ENCODE measurements at places on chromosomes 1 and 21. TPM values are rescaled to one million over a fixed set of nuclear protein-coding genes. Genes with fewer than 3 reads are reported as not detected.

GRCh38 chr1:219201656-219202055 lies 28.0 kb downstream of the LYPLAL1 start:
- DNase-seq = no peak

Gene CD5L
- total RNA-seq = not detected

Gene HSPB7
- total RNA-seq = not detected

DNA sequence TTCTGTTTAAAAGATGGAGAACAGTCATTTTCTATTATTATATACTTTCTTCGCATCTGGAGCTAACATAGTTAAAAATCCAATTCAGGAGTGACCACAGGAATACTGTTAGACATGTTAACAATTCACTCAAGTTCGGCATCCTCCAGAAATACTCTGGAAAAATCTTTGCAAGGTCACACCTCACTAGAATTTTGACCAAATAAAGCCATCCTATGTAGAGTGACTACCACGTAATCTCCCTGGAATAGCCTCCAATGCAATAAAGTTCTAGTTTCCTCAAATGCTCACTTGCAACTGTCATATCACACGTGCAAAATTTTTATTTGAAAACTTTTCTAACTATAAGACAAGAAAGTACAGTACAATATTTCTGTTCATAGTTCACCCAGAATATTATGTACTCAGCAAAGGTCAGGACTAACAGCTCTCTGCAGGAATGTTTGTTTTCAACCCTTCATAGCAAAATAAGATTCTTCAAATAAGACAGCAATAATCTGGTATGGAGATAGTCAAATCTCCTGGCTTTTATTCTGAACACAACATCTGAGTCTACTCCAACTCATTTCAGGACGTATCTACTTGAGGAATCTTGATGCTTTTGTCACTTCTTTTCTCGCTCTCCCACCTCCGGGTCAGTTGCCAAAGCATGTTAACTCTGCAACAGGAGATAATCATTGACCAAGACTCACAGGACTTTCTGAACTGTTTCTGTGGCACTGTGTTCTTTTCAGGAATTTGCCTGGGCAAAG lies 82.6 kb downstream of the GDAP2 start:
- DNase-seq = no peak

DNA sequence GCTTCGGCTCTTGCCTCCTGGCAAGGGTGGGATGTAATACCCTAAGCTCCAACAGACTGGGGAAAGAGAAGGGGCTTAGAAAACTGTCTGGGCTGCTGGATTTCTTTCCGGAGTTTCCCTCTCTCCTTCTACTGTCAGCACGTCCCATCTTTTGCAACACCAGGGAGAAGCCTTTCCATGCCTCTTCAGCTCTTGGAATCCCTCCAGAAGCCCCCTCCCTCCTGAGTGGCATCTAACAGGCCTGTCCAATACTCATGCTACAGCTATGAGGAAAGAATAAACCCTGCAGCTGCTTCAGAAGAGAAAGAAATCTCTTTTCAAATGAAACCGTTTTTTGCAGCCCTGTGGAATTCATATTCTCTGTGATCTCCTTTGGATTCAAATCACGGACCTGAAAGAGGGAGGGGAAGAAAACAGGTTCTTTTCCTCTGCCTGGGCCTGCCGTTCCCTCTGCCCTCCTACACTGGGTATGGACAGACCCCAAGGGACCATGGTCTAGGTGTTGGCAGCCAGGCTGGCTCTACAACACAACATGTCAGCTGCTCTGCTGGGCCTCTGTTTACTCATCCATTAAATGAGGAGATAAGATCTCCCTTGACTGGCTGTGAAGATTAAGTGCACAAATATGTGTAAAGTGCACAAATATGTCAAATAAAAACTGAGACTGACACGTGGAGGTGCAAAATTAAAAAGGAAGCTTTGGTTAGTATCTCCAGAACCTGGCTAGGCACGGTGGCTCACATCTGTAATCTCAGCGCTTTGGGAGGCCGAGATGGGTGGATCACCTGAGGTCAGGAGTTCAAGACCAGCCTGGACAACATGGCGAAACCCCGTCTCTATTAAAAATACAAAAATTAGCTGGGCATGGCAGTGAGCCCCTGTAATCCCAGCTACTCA lies 6.0 kb upstream of the CAPN2 start:
- DNase-seq = no peak

Gene CR1L
- not detected for total RNA-seq

Gene EFNA3
- 1.9 TPM for total RNA-seq

- no peak for DNase-seq
These were observed 90.0 kb upstream of the COL6A1 start for GRCh38 chr21:45891388-45892155.

Gene EDARADD
- total RNA-seq = not detected

Gene IRF6
- 24.3 TPM for total RNA-seq

Gene DISP1
- total RNA-seq = 2.1 TPM

DNA sequence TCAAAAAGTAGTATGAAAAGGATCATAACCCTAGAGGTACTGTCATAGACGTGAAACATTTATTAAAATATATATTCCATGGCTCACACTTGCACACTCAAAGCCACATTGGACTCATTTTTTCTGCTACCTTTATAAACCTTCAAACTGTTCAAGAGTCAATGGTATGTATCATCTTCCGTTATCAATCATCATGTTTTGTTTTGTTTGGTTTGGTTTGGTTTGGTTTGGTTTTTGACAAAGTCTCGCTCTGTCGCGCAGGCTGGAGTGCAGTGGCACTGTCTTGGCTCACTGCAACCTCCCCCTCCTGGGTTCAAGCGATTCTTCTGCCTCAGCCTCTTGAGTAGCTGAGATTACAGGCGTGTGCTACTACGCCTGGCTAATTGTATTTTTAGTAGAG lies 1.8 kb downstream of the IFNAR2 start:
- no peak for DNase-seq

Gene LCE1A
- not detected for total RNA-seq

DNA sequence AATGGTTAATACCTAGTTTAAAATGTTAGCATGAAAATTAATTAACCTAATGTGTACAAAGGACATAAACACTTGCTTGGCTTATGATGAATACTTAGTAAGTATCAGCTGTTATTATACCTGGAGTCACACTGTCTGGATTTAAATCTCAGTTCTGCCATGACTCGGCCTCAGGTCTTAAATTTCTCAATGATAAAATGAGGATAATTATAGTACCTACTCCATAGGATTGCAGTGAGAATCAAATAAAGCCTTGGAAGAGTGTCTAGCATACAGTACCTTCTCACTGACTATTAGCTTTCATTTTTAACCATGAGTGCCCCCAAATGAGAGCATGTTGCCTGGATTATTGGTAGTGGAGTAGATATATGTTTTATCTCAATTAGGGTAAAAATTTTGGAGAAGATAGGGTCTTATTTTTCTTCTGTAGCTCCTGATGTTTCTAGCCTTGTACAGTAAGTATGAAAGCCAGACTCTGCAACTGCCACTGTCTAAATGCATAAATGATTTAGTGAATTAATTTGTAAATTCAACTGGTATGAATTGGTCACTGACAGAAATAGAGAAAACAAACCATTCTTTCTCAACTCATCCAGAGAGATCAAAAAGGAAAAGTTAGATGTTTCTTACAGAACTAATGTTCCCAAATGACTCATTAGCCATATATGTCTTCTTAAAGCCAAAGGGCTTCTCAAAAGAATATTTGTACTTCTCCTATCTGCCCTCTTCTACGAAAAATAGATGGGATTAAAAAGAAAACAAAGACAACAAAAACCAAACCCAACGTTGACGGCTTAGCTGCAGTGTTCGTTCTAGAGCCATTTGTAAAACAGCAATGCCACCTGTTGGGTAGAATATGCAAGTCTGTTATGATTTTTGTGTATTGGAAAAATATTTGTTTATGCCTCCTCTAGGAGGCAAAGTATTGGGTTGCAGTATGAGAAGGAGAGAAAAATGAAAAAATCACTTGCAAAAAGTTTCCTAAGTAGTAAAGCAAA lies 53.8 kb upstream of the MROH9 start:
- no peak for DNase-seq

DNA sequence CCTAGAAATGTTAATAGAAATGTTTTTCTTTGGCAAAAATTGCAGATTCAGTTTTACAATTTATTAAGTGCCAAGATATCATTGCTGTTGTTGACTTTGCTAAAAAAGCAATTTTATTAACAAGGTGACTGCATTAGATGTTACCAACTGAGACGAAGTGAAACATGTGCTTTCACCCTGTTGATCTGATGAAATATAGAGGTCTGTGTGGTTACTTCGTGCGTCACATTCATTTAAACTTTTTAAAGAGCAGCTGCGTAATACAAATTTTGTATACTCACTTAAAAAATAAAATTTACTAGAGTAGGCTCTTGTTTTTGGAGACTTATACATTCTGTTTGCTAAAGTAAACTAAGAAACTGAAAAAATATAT lies 465.7 kb downstream of the USP25 start:
- no peak for DNase-seq

DNA sequence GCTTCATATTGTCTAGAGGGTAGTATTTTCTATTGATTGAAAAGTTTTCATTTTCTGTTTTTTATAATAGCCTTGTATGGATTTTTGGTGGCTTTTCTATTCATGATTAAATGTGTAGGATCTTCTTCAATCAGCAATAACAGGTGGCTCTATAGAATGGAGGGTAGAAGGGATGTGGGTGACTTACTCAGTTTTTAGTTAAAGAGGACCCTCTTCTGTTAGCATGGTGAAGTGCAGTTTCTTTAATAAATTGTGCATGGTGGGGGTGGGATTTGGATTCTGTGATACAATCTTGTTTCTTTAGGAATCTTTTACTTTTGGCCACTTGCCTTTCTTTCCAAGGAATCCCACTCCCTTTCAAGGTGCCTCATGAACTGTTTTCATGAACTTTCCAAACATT lies 64.7 kb downstream of the SLC35A3 start:
- DNase-seq = no peak

GRCh38 chr1:70038025-70038424 lies 167.4 kb downstream of the LRRC40 start:
- no peak for DNase-seq

DNA sequence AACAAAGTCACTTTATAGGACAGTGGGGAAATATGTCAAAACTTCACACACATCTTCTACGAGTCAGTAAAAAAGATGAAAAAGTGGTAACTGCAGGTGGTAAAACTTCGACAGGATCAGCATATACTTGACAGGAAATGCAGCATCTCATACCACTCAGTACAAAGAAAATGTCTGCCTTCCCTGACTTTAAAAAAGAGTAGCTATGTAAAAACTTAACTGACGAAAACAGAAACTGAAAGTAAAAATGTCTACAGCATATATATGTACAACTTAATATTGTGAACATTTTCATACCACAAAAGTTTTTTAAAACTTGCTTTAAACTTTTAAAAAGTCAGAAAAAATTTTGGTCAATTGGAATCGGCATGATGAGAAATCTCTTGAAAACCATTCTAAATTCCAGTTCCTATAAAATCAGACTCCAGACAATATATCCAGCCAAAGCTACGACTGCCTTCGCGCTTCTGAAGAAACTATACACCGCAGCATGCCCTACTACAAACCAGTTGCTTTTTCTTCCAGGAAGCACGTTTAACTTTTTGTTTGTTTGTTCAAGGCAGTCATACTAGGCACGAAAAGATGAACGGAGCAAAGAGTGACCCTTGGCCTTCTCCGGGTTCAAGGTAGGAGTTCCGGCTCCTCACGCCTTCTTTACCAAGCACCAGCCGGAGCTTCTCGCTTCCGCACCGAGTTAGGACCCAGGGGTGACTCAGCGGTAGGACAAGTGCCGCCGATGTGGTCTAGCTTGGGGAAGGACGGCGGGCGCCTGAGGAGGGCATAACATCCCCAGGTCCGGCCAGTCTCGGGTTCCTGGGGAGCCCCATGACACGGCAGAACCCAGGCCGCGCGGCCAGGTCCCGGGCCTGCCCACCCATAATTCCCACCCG lies 612 bp downstream of the PSMA5 start:
- no peak for DNase-seq

Gene NCDN
- 12.9 TPM for total RNA-seq

Gene UBE2U
- total RNA-seq = not detected

GRCh38 chr1:44012404-44012803 lies 18.9 kb downstream of the SLC6A9 start:
- no peak for DNase-seq

Gene TBCE
- total RNA-seq = 24.5 TPM

Gene MPL
- total RNA-seq = not detected

GRCh38 chr1:108053270-108054013 lies 88.5 kb upstream of the VAV3 start:
- no peak for DNase-seq

Gene CLCA2
- 0.33 TPM for total RNA-seq

Gene LBR
- 73.9 TPM for total RNA-seq

GRCh38 chr1:22365331-22366295 lies 86.0 kb upstream of the ZBTB40 start:
- DNase-seq = no peak

GRCh38 chr1:23118957-23119792 lies 49.5 kb downstream of the LUZP1 start:
- DNase-seq = no peak

Gene CD101
- 0.11 TPM for total RNA-seq

Gene KCNK1
- total RNA-seq = 0.20 TPM

DNA sequence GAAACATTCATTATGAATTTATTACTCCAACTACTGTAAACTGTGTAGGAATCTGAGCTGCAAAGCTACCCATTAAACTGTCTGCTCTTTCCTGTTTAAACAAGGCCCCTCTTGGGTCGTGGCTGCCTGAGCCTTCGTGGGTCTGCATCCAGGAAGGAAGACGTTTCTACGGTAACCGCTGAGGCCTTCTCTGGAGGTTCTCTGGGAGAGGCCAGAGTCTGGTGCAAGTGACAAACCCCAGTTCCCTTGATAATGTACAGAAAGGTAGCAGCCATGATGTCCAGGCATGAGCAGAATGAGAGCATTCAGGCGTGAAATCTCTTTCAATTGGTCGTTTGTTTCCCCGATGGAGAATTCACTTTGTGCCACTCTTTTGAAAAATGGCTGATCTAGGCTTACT lies 350.2 kb downstream of the PLPP3 start:
- DNase-seq = no peak

DNA sequence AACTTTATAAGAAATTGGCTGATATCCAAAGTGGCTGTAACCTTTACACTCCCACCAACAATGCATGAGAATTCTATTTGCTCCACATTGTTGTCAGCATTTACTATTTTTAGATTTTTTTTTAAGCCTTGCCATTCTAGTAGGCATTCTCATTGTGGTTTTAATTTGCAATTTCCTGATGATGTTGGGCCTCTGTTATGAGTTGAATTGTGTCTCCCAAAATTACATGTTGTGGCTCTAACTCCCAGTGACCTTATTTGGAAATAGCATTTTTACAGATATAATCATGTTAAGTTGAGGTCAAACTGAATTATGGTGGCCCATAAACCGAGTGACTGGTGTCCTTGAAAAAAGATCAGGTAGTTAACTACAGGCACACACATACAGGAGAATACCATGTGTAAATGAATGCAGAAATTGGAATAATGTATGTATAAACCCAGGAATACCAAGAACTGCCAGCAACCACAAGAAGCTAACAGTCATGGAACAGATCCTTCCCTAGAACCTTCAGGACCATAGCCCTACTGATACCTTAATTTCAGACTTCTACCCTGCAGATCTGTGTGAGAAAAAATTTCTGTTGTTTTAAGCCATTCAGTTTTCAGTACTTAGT lies 348.8 kb upstream of the DAB1 start:
- DNase-seq = no peak

All from pulmonary artery endothelial cell (primary cell).